ENCODE measurements at places on chromosomes 1 and 21.

- DNase-seq = no peak
Observed at GRCh38 chr1:195327361-195327760, 1280.9 kb downstream of the KCNT2 start.

- DNase-seq = no peak
Observed at GRCh38 chr1:245622332-245623014, 467.7 kb downstream of the KIF26B start.

- no peak for DNase-seq
Observed at GRCh38 chr1:3409366-3410141, 44.9 kb upstream of the ARHGEF16 start.

GRCh38 chr1:109253803-109254620 is 4.7 kb downstream of the CELSR2 start:
- DNase-seq = no peak

DNA sequence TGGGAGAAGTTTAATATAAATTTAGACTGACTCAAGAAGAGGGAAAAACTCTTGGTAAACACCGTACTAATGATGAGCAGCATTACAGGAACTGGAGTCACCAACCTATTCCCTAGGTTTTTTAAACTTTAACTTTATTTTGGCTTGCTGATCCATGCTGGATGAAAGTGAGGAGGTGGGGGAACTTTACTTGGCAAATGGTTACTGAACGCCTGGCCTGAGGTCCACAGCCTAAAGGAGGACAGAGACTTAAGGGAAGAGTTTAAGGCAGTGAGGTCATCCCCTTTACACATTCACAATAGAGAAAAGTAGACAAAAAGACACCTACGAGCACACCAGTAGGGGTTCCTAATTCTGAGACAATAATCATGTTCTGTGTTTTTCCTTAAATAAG is 25.6 kb upstream of the A3GALT2 start:
- DNase-seq = no peak

DNA sequence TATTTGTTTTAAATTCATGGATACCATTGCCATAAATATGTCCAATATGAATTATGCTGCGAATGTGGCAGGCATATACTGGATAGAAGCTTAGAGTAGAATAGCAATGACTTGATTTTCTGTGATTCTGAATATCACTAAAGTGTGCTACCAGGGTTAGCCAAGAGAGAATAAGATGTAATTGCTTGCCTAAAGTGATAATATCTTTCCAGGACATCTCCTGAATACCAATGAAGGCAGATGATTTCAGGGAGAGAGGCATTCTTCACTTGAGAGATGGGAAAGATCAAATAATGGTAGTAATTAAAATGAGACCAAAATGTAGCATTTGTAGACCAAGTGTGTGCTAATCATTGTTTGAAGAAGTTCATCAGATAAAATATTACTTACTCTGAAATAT is 53.4 kb upstream of the KIAA1614 start:
- DNase-seq = no peak

GRCh38 chr1:81805537-81806431 is 5.0 kb downstream of the ADGRL2 start:
- DNase-seq = no peak

DNA sequence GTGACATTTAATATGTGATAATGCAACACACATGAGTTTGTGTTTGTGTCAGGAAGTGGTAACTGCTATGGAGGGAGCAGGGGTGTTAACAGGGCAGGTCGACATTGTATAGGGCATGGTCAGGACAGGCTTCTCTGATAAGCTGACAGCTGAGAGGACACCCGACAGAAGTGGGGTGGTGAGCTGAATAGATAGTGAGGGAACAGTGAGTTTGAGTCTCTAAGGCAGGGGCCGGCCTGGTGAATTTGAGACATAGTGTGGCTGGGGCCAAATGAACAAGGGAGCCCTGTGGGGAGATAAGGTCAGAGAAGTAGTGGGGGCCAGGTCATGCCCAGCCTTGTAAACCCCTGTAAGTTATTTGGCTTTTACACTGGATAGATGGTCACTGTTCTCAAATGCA is 217.4 kb upstream of the KIAA0040 start:
- DNase-seq = no peak

GRCh38 chr1:109113590-109114341 is at the start of gene ELAPOR1:
ELAPOR1 (plus strand) TSS chr1:109114115; CDS start chr1:109114184, 69 bp downstream.
- peak; percentile 89 for DNase-seq

DNA sequence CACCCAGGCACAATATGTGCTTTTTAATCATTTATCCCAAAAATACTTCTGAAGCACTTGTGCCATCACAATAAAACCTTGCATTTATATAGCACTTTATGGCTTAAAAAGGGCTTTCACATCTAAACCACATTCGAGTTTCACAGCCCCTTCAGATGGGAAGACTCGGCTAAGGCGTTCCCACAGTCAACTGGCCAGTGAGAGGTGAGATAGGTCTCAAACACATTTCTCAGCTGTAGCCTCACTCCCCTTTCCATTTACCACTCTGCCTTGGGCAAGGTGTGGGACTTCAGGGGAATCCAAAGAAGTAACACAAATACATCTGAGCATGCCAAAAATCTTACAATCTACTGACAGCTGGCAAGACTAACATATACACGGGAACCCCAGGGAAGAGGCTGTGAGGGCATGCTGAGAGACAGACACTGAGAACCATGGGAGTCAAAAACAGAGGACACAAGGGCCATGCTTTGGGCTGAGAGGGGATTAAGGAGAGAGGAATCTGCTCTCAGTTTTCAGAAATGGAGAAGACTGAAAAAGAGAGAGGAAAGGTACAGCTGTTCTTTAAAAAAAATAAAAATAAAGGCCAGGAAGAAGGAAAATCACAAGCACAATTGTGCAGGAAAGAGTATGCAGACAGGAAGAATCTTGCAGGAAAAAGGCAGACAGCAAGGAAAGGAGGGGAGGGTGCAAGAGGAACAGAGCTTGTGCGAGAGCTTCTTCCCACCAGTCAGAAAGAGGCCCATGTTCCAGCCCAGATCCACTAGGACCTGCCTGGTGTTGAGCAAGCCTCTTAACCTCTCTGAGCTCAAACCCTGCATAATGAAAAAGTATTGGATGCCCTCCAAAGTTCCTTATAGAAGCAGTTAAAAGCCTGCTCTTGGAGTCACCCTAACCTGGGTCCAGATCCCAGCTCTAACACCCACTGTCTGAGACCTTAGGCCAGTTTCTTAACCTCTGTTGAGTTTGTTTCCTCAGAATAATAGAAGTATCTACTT is 73.5 kb downstream of the JAK1 start:
- no peak for DNase-seq

DNA sequence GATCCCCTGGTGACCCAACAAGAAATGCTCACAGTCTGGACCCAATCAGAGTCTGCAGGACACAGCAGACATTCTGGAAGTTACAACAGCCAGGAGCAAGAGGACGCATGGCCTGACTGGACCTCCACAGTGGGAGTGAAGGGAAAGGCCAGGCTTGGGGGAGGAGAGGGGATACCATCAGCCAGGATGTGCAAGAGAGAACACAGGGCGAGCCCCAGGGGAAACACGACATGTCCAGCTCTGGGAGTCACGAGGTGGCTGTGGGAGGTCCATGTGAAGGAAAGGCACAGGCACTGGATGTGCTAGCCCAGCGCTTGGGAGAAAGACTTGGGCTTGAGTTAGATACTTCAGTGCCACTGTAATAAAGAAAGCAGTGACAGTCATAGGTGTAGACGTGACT is 87.3 kb downstream of the HSF2BP start:
- DNase-seq = no peak

GRCh38 chr21:45427331-45428271 is 22.6 kb downstream of the COL18A1 start:
- DNase-seq = peak; percentile 36

DNA sequence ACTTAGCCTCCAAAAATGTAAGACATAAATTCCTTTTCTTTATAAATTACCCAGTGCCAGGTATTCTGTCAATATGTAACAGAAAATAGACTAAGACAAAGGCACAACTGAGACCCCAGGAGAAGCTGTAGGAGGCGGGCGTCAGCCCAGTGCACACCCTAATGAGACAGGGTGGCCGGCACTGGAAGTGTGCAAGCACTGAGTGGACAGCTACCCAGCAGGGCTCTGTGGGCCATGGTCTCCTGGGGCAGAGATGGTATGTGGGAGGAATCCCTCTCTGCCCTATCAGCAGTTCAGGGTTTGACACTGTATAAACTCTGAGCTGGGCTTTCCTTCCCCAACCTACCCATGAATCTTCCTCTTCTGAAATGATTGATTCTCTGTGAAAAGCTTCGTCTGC is 139.5 kb downstream of the GLIS1 start:
- no peak for DNase-seq

DNA sequence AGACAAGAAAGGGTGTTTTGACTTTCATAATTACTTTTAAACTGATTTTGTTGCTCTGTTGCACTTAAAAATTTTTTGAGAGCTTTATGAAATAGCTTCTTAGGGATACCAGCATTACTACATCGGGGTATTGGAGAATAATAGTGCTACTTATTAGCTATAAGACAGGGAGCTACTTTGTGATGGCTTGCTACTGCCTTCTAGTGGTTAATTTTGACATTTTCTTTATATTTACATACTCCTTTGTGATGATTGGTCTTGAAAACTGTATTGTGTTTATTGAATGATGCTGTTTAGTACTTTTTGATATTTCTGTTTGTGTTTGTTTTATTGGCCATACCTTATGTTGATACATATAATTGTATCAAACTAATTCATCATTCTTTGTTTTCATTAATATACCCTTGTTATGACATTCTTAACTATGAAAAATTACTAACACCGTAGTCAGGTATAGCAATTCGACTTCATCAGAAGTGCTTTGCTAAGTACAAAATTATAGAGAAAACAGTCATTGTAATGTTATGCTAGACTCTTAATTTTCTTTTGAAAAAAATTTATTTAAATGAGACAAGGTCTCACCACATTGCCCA is 85.5 kb downstream of the CLIC4 start:
- no peak for DNase-seq

GRCh38 chr1:81224222-81224621 is 576.5 kb upstream of the ADGRL2 start:
- DNase-seq = no peak

GRCh38 chr1:241263346-241263745 is 93.7 kb downstream of the RGS7 start:
- no peak for DNase-seq

- DNase-seq = no peak
Observed at GRCh38 chr1:204081164-204081790, 8.4 kb downstream of the SOX13 start.
